ENCODE measurements at places on chromosomes 6 and 20.

GRCh38 chr20:58538752-58539151 is 23.6 kb upstream of the APCDD1L start:
- DNase-seq, result no peak

DNA sequence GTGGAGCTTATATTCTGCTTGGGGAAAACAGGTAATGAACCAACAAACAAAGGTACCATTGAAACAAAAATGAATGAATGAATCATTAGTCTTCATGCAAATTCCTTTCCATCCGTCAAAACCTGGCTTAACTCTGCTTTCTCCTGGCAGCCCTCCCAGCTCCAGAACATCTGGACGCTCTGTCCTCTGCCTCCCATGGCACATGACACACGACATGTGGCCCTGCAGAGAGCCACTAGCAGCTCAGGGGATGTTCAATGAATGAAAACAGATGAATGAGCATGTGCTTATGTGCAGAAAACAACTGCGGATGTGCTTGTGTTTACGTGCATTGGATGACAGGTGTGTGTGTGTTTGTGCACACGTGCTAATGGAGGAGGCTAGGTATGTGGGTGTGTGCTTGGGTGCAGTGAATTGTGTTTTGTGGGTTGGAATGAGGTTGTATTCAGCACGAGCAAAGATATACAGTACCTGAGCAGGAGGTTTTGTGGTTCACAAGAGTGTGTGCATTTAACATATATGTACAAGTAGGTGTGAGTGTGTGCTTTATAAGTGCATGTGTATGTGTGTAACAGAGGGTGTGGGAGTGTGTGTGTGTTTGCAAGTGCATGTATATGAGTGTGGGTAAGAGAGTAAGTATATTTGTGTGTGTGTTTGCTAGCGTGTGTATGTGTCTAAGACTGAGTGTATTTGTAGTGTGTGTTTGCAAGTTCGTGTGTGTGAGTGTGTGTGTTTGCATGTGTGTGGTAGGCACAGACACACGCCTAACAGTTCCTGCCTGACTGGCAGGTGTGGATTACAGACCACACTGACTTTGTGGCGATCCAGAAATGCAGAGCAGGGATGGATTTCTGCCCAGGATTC is 374.1 kb upstream of the SULF2 start:
- no peak for DNase-seq

GRCh38 chr6:111813237-111813636 is 60.0 kb downstream of the FYN start:
- DNase-seq, result no peak

DNA sequence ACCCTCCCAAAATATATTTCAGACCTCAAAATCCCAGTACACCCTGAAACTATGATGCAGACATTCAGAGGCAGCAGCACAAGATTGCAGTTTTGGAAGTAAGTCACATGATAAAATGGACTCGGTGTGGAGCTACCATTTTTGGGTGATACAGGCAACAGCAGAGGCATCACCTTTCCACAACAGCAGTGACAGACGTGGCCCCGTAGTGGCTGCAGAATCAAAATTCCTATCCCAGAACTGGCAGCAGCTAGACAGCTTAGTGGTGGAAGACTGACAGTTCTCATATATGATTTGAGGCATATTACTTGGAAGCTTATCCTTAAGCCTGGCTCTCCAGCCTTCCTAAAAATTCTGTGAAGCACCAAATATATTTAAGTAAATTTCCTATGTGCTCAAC is 19.9 kb downstream of the PLN start:
- DNase-seq, result no peak

DNA sequence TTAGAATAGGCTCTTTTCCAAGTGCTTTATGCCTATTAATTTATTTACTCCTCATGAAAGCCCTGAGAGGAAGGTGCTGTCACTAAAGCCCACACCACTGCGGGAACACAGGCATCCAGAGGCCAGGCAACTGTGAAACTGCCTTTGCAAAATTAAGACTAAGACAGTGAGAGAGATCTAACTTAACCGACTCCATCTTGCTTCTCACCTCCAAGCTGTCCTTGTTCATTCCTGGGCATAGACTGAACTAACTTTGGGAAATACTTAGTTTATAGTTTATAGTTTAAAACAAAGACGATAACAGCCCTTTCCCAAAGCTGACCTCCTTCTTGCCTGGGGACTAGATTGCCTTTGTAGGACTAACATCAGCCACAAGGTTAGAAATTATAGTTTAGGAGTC is 80.1 kb downstream of the RSPH3 start:
- no peak for DNase-seq

GRCh38 chr20:277496-277781 is 13.1 kb downstream of the C20orf96 start:
- DNase-seq, result no peak

DNA sequence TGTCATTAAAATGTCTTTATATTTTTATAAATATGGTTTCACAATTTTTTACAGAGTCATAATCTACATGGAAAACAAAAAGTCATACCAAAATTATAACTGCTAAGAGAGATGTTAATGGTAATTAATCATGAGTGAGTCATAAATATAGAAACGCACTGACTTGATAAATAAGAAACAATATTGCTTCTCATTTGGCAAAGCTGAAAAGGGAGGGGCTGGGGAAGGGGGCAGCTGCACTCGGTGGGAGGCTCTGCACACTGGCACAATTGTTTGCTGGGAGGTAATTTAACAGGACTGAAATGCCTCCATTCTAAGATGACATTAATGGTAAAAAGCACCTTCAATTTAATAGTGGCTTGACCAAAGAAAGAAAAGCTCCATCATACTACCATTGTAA is 133.3 kb upstream of the AGPAT4 start:
- no peak for DNase-seq

DNA sequence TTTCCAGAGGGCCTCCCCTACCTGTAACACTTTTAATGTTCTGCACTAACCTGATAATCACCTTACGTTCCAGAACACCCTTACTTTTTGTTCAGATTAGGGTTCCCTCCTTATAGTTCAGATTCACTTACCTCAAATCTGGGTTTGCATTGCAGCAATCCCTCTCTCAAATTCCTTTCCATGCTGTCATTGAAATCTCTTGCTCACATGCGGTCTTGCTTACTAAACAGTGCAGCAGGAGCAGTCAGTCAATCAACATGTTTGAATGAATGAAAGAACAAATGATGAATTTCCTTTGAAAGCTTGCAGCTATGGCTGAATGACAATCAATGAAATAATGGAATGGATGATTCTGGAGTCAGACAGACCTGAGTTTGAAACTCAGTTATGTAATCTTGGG is 200.1 kb downstream of the HIVEP2 start:
- no peak for DNase-seq

DNA sequence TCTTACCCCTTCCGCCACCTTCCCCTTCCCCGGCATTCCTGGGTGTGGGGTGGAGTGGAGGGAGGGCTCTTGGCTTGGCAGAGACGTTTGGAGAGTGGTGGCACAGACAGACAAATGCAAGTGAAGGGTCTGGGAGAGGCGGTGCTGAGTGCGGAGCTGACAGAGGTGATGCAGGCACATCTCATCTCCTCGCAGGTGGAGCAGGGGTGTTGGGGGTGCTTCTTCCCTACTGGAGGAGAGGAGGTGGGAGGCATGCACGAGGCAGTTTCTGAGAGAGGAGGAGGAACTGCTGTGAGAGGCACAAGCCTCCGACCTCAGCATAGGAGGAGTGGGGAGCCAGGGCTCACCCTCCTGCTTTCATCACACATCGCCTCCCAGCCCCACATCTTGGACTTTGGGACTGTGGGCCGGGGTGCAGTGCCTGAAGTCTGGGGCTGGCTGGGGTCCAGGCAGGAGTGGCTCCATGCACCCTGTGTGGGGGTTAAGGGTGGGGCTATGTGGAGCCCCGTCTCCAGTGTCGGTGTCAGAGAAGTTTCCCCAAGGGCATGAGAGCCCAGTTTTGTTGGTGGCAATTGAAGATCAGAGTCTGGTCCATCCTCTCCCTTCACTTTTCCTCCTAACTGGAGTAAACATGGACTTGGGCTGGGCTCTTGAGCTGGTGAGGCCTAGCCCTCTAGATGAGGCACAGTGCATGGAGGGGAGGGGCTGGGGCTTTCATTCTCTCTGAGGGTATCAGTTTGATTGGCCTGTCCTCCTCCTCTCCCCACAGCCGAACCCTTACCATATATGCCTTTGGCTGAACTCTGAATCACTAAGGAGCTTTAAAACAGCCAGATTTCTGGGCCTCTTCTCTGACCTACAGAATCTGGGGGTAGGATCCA is 20.2 kb upstream of the SLC22A7 start:
- DNase-seq, result no peak

- no peak for DNase-seq
Observed at GRCh38 chr6:110523451-110524021, 47.1 kb upstream of the SLC22A16 start.

DNA sequence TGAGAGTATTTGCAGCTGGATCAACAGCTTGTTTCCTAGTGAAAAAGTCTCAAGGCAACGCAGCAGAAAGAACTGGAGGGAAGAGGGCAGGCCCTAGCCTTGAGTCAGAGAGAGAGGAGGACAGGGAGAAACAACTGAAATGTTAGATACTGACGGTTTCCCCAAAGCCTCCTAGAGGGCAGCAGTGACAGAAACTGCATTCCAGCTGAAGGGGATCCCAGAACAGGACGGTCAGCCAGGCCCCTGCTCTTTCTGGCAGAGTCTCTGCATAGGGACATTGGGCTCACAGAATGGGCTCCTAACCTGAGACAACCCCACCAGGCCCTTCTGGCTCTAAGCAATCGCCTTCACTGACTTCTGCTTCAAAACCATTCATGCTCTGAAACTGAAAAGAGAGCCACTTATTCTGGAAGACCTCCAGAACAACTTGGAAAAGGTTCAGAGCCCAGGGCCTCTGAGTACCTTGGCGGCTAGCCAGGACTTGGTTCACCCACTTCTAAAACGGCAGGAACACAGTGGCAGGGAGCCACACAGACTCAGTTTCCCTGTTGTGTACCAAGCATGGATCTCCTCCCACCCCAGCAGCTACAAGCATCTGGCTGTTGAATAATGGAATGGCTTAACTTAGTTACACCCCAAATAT is 72.9 kb downstream of the PSMB1 start:
- no peak for DNase-seq

GRCh38 chr6:138331444-138331843 is 46.3 kb upstream of the SMIM28 start:
- no peak for DNase-seq

DNA sequence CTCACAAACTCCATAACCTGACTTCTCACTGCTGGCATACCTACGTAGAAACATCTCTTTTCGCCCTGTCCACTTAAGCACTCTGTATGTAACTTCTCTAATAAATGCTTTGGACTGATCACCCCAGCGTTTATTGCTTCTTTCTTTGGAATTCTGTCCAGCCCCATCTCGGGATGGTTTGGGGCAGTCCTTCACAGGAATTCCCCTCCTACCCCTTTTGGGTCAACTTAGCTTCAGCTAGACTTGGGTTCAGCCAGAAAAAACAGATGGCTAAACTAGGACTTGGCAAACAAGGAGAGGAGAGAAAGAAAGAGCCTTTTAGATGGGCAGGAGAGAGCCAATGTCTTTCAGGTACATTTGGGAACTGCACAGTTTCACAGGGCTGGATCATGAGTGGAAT is 3.9 kb upstream of the LTV1 start:
- no peak for DNase-seq

- no peak for DNase-seq
Observed at GRCh38 chr6:73176057-73176456, 49.2 kb downstream of the KHDC1L start.

DNA sequence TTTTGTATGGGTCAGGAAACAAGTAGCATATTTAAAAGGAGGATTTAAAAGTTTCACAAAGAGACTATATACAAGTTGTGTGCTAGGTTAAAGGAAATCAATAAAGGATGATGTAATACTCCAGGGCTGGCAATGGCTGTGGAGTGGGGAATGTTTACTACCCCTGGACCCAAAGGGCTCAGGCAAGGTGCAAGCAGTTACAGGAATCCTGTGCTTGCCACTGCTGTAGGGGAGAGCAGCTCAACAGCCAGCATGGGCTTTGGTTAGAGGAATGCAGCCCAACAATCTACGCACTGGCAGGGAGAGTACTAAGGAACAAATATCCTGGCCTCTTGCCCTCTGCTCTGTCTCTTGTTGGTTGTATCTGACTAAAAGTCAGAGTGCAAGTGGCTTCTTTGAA is 1642.2 kb downstream of the KHDRBS2 start:
- DNase-seq, result no peak

GRCh38 chr6:80263585-80263984 is 157.1 kb downstream of the BCKDHB start:
- no peak for DNase-seq

- DNase-seq, result no peak
Observed at GRCh38 chr6:71420095-71420692, 131.6 kb downstream of the OGFRL1 start.

DNA sequence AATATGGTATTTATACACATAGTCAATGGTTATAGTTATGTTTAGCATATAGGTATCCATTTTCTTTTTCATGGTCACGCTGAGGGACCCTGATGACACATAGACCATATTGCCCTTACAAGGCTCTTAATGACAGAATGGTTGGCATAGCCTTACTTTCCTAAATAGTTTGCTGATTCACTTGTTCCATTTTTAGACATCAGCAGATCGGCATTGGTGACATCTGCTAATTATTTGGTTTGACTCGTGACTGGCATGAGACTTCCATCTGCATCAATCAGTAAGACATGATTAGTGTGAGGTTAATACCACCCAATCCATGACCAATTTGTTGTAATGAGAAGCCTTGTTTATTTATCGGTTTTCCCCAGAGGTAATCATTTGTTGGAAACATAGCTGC is 309.7 kb downstream of the ALDH8A1 start:
- no peak for DNase-seq

DNA sequence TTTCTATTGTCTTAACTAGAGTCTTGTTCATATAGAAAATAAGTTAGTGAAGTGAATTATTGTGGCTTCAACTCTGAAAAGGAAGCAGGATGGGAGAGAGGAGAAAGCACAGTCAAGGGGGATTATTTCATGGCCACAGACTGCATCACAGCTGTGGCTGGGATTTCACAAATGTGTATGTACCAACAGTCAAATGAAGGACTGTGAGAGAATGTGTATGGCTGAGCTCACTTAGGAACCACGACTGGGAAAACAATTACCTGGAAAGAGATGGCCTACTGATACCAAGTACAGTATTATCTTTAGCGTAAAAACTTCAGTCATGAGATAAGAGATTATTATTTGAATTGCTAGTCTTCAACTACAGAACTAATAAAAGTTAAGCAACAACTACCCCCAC is 54.9 kb downstream of the SESN1 start:
- no peak for DNase-seq

GRCh38 chr6:131199568-131200272 is 64.5 kb downstream of the AKAP7 start:
- DNase-seq, result peak; percentile 88

DNA sequence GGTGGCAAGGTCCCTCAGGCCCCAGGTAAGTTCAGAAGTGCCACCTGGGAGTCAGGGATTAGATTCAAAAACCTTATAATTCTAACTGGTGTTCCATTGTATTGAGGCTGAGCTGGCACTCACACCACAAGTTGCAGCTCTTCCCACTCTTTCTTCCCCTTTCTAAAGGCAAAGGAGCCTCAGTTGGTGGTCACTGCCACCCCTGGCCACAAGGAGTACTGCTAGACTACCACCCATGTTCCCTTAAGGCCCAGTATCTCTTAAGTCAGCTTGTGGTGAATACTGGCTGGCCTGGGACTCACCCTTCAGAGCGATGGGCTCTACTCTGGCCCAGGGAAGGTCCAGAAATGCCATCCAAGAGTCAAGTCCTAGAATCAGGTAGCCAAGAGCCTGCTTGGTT is 421.1 kb upstream of the KHDRBS2 start:
- DNase-seq, result no peak

- no peak for DNase-seq
Observed at GRCh38 chr6:139029470-139030227, 1.1 kb downstream of the ABRACL start.
